ENCODE measurements at places on chromosomes 3 and 15. TPM values are rescaled to one million over a fixed set of nuclear protein-coding genes. Genes with fewer than 3 reads are reported as not detected.

CPNE4 gene
- total RNA-seq = not detected

TSC22D2 gene
- total RNA-seq = 6.2 TPM

SOX2 gene
- total RNA-seq = 0.96 TPM

PLSCR5 gene
- not detected for total RNA-seq

COL6A6 gene
- not detected for total RNA-seq

C3orf33 gene
- 1.3 TPM for total RNA-seq

DNA sequence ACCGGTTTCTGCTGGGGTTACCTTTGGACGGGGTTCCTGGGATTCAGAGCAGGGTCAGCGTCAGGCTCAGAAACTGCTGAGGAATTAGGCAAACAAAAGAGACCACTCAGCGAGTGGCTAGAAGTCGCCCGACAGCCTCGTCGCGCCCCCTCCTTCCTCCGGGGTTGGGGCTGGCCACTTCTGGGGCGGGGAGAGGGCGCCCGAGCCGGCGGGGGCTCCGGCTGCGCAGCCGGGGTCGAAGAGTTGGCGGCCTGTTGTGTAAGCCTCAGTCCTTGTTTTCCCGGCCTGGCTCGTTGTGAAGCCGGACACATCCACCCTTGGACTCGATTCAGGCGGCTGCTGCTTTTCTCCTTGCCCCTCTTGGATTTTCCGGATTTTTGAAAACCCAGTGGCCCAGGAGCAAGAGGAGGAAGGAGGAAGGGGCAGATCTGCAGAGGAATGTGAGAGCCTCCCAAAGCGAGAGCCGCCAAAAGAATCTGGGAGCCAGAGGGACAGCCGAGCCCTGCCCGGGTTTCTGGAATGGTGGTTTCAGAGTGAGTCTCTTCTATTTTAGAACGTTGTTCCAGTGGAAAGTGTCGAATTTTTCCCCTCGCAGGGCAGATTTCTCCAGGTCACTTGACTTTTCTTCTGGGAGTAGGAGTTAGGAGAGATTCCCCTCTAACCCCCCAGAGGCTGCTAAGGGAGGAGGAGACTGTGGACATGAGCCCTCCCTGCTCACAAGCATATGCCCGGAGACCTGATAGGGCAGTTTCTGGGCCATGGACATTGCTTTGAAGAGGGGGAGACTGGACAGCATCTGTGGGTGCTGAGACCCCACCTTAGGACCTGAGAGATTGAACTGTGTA lies 666 bp downstream of the SNX33 start:
- peak; percentile 22 for DNase-seq

GRCh38 chr3:174023421-174023820 lies 625.9 kb downstream of the NLGN1 start:
- no peak for DNase-seq

DNA sequence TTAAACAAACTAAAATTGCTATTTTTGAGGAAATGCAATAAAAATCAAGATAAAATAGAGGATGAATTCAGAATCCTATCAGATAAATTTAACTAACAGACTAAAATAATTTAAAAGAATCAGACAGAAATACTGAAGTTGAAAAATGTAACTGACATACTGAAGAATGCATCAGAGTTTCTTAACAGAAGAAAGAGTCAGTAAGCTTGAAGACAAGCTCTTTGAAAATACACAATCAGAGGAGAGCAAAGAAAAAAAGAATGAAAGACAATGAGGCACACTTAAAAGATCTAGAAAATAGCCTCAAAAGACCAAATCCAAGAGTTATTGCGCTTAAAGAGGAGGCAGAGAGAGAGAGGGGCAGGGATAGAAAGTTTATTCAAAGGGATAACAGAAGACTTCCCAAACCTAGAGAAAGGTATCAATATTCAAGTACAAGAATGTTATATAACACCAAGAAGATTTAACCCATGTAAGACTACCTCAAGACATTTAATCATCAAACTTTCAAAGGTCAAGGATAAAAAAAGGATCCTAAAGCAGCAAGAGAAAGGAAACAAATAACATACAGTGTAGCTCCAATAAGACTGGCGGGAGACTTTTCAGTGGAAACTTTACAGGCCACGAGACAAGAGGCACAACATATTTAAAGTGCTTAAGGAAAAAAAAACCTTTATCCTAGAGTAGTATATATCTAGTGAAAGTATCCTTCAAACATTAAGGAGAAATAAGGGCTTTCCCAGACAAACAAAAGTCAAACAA lies 24.7 kb downstream of the PEAK1 start:
- DNase-seq = no peak

- DNase-seq = no peak
Measured at GRCh38 chr3:152190636-152191183, 78.0 kb upstream of the MBNL1 start.

GRCh38 chr3:141680620-141681389 lies 57.3 kb upstream of the RNF7 start:
- DNase-seq = peak; percentile 79

DNA sequence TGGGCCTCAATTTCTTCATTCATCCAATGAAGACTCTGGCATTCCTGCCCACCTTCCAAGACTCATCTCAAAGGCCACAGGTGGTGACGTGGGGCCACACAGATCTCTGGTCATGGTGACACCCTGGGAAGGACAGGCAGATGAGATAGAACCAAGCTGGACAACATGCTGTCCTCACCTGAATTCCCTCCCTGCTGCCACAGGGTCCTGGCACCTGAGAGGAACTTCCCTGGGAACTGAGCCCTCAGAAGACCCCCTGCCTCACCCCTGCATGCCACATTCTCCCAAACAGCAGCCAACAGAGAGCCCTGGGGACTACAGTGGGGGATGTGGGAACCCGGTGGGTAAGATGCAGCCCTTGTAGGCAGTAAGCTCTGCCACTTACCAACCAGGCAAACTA lies 10.7 kb downstream of the KLF15 start:
- no peak for DNase-seq

- no peak for DNase-seq
Measured at GRCh38 chr3:20215636-20216035, 29.6 kb upstream of the SGO1 start.

GRCh38 chr15:25397100-25397499 lies 41.7 kb downstream of the UBE3A start:
- DNase-seq = no peak

DNA sequence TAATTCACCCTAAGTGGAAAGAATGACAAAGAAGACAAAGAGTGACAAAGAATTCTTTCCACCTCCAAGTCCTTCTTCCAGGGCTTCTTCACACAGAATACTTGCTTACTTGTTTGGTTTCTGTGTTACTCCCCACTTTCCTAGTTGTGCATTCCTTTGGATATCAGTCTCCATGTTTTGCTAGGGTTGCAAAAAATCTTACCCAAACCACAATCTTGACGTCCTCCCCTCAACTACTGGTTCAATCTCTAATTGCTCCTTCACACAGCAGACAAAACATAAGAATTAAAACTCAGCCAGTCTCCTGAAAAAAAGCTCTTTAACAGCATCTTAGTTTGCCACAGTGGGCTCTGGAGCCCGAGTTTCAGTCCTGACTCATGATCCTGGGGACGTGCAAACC lies 297.6 kb upstream of the CHRNA7 start:
- DNase-seq = no peak

DNA sequence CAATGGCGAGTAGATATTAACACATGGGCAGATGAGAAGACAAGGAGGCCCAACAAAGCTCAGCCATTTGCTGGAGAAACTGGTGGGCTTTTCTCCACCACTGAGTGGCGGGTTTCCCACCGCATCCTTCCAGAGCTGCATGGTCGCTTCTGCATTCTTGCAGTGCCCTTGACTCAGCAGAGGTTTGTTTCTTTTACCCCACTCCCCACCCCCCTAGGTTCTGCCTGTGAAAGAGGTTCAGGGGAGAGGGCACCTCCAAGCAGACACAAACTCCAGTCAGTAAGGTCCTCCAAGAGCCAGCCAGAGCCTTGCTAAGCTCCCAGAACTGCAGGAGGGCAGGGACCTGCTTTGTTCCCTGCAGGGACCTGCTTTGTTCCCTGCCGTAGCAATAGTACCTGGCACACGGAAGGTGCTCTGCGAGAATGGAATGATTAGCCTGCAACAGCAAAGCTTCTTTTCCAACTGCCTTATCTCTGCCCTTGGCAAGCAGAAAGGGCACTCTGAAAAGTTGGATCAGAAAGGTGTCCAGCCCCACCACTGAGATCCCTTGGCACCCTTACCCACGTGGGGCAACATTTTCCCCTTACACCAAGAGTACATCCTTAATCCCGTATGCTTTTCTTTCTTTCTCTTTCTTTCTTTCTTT lies 1.4 kb downstream of the PAQR5 start:
- DNase-seq = no peak

DNA sequence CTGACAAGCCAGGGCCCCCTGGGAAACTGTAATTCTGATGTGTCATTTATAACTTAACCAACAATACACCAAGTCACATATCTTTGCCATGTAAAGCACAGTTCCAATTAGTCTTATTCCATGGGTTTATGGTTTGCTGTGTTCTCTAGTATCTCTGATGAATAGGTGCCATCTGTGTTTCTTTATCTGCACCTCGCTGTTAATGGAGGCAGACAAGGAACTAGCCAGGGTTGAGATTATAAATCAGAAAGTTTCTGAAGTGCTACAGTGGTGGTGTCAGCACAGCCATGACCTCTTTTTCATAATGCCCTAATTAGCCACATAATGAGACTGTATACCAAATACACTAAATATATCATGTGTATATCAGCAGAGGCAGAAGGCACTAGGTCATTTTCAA lies 866.4 kb downstream of the PLOD2 start:
- no peak for DNase-seq

DNA sequence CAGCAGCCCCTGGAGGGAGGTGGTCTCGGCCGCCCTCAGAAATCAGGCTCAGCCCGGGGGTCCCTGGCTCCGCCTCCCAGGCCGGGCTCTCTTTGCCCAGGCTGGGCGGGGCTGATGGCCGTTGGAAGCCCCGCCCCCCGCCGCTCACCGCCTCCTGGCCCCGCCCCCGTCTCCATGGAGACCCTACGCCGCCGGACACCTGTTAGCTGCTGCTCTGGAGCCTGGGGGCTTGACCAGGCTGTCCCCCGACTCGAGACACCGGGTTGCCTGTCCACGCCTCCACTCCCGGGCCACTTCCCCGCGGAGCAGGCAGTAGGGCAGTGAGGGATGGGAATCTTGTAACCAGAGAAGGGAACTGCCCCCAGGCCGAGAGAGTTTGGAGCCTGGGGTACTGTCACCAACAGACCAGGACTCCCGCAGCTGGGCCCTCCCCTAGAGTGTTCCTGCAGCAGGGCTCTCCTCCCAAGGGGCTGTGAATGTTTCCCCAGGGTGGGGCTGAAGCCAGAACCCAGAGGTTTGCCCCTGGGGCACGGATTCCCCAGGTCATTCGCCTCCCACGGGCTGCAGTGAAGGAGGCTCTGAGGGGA lies 27.8 kb upstream of the RPL32 start:
- no peak for DNase-seq
